ENCODE measurements at places on chromosomes 7 and 10.

- no peaks in the 10 kb centered on the region for H3K27me3 ChIP-seq
- no peak overlapping the region for H3K27ac ChIP-seq
- H3K4me1 ChIP-seq, result no peaks in the 10 kb centered on the region
- no peaks in the 10 kb centered on the region for H3K36me3 ChIP-seq
Measured at GRCh38 chr7:142025896-142026295, 30.2 kb downstream of the MGAM start.

DNA sequence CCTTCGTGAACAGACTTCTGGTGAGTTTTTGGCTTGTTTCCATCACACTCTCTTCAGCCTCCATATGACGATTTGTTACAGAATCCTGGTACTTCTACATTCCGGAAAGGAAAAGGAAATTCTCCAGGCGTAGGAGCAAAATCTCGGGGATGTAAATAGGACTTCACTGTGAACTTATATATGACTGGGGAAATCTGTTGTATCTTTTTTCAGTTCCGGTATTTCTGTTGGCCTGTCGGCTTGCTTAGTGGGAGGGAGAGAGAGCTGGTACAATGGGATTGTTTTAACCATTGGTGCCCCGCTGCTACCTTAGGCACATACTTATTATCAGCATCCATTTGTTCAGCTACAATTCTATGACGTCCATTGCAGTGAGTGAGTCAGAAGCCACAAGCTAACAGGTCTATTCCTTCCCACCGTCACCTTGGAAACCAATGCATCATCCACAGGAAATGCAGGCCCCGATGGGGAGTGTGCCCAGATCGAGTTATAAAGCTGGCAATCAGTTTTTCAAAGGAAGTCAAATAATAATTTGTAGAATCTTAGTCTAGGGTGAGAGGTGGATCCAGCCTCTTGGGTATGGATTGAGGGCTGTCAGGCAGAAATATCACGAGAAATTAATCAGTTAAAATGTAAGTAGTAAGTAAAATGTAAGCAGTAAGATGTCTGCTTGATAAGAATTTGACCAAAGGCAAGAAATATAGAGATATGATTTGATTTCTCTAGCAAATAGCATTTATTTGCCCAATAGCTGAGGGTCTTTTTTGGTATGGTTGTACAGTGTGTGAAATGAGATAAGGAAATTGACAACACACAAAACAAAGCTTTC lies 92.0 kb upstream of the MKLN1 start:
- peaks cover 26% of the 10 kb centered on the region for H3K4me1 ChIP-seq
- no peaks in the 10 kb centered on the region for H3K27me3 ChIP-seq

DNA sequence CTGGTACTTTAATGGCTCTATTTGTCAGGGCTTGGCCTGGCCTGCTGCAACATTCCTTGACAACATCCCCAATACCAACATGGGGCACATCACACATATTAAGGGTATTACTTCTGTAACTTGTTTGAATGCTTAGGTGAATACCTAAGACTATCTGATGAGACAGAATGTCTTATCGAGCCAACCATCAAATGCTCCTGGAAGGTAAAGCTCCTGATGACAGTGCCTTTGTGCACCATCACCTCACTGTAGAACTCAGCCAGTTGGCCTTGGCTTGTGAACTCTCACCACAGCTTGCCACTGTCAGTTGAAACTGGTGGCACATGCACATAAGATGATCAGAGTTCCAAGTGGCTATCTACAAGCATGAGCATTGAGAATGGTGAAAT lies 3.7 kb upstream of the MYO1G start:
- H3K36me3 ChIP-seq, result peaks cover 42% of the 10 kb centered on the region
- H3K27me3 ChIP-seq, result no peaks in the 10 kb centered on the region
- DNase-seq, result no peak

DNA sequence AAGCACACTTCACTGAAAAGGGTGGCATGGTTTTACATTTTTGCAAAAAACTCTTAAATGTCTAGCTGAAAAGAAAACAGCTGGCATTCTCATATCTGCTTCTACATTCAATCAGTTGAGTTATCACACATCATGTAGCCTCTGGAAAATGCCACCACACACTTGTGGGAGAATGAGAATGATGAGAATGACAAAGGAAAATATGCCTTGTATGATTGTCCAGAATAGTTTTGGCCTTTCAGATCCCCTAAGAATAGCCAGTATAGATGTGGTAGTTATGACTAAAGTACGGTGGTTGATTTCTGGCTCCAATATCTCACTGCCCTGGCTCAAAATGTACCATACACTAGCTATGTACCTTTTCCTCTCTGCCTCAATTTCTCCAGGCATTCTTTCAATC lies 30.2 kb upstream of the FRMD4A start:
- no peaks in the 10 kb centered on the region for H3K4me1 ChIP-seq
- DNase-seq, result no peak
- no peaks in the 10 kb centered on the region for H3K27me3 ChIP-seq
- no peak overlapping the region for H3K4me3 ChIP-seq
- H3K36me3 ChIP-seq, result no peaks in the 10 kb centered on the region
